ENCODE measurements at places on chromosomes 13 and 19. TPM values are rescaled to one million over a fixed set of nuclear protein-coding genes. Genes with fewer than 3 reads are reported as not detected.

DNA sequence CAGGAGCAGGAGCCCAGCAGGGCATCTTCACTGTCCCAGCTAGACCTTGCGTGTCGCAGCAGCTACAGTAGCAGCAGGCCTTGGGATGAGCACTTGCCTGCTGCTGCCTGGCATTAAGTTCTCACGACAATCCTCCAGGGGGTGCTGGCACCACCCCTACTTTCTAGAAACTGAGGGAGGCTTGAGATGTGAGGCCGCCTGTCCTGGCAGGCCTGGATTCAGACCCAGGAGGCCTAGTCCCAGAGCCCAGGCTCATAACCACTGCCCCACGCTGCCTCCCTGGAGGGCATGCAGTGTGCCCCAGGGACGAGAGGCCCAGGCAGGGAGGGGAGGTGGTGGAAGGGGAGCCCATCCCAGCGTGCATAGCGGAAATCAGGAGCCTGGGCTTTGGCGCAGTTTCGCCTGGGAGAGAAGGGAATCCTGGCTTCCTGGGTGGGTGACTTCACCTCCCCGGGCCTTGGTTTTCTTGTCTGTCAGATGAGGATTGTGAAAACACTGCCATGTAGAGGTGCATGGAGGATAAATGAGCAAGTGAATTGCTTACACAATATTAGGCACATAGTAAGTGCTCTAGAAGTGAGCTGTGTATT lies 26.1 kb downstream of the PPP5C start:
- DNase-seq: no peak

DNA sequence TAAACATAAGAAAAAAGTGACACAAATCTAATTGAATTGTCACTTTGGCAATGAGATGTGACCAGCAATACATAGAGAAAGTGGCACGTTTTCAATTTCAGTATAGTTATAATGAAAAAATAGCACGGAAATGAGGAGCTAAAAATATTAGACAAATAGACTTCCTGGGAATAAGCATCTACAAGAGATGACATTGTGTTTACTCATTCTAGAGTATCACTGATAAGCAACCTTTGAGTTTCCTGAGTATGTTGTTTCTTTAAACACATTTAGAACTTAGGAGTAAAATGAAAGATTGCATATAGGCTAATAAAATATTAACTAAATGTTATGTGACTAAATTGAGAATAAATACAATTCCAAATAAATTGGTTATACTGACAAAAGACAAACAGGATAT lies 207.1 kb upstream of the SLITRK6 start:
- no peak for DNase-seq

GRCh38 chr19:3192228-3192635 lies 6.5 kb downstream of the NCLN start:
- no peak for DNase-seq

DNA sequence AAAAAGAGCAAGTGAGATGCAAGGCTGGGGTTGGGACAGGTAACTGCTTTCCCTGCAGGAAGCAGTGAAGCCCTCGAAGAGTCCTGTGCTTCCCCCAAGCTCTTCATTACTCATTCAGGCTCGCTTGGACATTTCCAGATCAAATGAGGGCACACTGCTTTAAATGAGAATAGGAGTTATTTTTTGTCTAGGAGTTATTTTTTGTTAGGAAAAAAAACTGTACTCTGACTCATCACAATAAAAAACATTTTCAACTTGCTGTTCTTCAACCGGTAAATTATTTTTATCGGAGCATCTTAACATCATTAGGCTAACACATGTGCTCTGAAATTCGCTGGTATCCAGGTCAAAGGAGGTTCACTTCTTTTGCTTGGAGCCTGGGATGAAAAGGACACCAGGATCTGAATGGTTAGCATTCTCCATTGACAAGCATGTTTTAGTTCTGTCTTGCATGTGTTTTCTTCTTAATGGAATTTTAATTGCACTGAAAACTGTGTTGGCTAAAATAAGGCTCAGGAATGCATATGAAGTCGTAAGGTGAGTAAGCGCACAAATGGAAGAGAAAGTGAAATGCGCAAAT lies 80.7 kb upstream of the STK24 start:
- no peak for DNase-seq

The TGDS gene
- total RNA-seq: 14.1 TPM

DNA sequence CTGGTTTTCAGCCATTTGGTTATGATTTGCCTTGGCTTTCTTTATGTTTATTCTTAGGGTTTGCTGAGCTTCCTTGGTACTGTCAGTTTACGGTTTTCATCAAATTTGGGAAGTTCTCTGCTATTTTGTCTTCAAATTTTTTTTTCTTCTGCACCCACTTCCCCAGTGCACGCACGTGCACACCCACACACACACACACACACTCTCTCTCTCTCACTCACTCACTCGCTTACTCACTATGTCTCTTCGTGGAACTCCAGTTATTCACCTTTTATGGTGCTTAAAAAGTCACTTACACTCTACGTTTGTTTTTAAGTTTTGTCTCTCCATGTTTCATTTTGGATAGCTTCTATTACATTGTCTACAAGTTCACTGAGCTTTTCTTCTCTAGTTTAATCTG lies 7.1 kb downstream of the AKAP11 start:
- no peak for DNase-seq

The KLK4 gene
- not detected for total RNA-seq

DNA sequence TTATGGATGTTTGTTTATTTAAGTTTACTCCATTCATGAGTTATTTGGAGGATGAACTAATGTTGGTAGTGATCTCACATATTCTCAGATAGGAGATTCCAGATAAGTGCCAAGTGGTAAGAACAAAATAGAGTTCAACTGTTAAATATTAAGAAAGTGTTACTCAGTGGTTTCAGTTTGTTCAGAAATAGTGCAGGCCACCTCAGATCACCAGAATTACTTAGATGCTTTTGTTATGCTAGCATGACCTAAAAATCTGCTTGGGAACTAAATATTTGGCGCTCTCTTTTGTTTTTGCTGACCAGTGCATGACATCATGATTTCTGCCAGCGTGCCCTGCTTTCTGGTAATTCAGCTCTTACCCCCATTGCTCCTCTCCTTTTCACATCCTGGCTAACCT lies 15.6 kb downstream of the CLDN10 start:
- DNase-seq: no peak

GRCh38 chr13:93965587-93965986 lies 513.9 kb downstream of the DCT start:
- DNase-seq: no peak

The ZNF525 gene
- 14.6 TPM for total RNA-seq

DNA sequence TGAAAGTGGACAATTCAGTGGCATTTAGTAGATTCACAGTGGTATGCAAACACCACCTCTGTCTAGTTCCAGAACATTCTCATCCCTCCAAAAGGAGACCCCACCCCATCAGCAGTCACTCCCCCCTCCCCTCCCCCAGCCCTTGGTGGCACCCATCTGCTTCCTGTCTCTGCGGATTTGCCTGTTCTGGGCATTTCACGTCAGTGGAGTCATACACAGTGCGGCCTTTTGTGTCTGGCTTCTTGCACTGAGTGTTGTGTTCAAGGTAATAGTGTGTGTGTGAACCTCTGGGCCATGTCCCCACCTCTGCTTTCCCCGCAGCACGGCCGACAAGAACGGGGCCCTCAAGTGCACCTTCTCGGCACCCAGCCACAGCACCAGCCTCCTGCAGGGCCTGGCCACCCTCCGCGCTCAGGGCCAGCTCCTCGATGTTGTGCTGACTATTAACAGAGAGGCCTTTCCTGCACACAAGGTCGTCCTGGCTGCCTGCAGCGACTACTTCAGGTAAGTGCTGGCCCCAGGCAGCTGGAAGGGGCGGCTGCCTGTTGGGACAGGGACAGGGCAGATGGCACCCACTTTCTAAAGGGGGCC lies 19.4 kb upstream of the CRTC1 start:
- no peak for DNase-seq

DNA sequence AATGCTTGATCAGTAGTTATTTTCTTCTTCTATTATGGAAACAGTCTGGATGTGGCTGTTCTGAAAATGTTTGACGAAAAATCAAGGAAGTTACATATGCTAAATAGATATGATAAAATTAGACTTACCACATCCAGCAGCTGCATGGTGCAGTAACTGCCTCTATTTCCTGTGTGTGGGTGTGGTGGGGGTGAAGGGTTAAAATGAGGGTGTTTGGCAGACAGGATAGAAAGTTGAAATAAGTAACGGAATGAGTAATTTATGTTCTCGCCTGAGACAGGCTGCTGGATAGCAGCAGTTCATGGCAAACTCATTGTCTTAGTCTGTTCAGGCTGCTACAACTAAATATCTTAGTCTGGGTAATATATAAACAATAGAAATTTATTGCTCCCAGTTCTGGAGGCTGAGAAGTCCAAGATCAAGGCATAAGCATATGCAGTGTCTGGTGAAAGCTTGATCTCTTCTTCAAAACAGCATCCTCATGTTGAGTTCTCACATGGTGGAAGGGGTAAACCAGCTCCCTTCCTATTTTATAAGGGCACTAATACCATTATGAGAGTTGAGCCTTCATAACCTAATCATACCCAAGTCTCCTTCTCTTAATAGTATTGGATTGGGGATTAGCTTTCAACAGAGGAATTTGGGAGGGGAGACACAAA lies 1248.9 kb downstream of the SLITRK5 start:
- DNase-seq: no peak

DNA sequence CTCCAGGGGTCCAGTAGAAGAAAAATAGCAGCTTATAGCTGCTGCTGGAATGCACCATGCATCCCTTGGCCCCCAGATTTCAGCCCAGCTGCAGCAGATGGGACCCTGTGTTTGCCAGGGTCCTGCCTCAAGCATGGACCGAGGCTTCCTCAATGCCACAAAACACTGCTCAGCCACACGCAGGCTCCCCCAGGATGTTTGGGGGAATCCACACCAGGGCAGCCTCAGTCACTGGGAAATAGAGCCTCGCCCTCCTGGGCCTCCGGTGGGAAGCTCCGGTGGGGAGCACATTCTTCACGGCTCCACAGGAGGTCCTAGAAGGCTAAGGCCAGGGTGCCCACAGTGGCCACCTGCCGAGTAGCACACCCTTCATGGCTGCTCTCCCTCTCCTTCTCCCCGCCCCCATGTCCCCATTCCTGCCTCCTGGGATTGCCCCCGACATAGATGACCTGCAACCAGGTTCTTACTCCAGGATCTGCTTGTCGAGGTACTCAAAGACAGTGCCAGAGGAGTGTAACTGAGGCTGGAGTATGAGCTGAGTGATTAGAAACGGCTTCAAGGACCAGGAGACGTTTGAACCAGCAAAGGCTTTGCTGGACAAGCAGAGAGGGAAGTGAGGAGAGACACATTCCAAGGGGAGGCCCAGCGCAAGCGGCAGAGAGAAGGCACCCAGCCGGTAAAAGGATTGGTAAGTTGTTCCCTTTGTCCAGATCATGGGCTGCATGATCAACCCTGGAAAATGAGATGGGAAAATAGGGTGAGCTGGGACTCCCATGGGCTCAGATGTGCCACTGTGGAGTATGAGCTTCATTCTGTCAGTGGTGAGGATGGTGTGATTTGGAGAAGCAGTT lies 110.7 kb upstream of the UQCRFS1 start:
- no peak for DNase-seq

DNA sequence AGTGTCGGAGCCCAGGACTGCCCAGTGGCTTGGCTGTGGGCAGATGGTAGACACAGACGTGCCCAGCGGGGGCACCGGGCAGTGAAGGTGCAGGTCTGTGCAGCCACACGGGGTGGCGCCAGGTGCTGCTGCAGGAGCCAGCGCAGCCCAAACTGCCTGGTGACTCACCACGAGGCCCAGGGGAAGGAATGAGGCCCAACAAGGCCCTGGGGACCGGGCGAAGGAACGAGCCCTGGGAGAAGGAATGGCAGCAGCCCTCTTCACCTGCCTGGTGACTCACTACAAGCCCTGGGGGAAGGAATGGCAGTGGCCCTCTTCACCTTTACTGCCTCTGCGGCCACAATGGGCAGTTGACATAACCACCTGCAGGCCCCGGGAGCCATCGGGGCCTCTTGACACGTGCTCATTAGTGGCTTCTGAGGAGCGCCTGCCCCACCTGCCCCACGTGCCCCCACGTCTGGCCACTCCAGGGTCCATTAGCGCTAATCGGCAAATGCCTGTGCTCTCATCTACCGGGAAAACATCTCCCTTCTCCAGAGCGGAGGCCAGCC lies 9.3 kb downstream of the MED16 start:
- DNase-seq: no peak

GRCh38 chr13:69458013-69458412 lies 649.6 kb upstream of the ATXN8OS start:
- no peak for DNase-seq

The ZSCAN4 gene
- not detected for total RNA-seq

GRCh38 chr13:110399801-110400200 lies 92.7 kb downstream of the COL4A2 start:
- DNase-seq: peak; percentile 77

The ZNF829 gene
- total RNA-seq: 5.4 TPM

- no peak for DNase-seq
These were observed 16.3 kb upstream of the GPR183 start for GRCh38 chr13:99323488-99323887.

GRCh38 chr13:20219577-20219976 lies 12.5 kb downstream of the GJB6 start:
- no peak for DNase-seq

DNA sequence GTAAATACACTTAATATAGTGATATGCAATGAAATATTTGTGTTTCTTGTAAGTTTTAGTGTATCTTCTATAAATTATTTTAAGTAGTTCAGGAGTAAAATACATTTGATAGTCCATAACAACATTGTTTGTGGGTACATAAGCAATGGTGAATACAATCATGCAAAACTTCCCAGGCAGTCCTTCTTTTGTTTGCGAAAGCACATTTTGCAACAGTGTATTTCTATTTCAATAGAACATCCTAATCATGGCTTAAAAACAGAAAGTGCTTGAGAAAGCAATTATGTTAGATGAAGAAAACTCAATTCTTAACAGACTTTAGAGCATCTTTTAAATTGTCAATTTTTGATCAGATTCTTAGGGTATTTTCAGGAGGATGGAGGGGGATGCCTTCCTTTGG lies 155.6 kb downstream of the POSTN start:
- no peak for DNase-seq

DNA sequence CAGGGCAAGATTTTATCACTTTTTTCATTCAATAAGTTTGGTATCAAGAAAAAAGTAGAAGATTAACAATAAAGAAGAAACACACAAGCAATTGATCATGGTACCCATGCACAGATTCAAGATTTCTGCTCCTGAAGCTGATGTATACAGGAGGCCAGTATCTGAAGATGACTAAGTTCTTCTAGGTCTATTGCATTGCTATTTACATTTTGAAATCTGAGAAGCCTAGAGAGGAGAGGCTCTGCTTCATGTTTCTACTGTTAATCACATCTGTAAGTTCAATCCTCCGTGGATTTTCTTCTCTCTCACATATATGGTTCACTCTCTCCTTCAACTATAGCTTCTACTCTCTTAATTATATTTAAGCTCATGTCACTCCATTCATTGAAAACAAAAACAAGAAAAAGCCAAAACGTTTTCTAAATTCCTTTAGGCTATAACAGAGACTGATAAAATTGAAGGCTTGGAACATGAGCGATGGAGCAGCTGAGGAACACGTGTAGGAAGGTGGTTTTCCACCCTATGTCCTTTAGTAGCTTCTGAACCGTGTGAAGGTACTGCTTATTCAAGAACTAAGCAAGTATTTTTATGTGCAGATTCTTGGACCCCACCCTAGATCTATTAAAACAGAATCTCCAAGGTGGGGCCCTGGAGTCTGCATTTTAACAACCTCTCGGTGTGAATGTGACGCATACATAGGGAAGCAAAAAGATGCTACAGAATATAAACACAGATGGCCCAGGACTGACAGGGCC lies 198.2 kb downstream of the EFNB2 start:
- no peak for DNase-seq

The CYP2A6 gene
- not detected for total RNA-seq

The OR7A10 gene
- not detected for total RNA-seq

The SIGLEC6 gene
- total RNA-seq: not detected

GRCh38 chr19:37909661-37910199 lies 2.7 kb downstream of the SIPA1L3 start:
- DNase-seq: no peak

The RASGRP4 gene
- 0.41 TPM for total RNA-seq
